Type B pancreatic cell (in vitro differentiated cells): ENCODE measurements at places on chromosomes 16 and 17.

DNA sequence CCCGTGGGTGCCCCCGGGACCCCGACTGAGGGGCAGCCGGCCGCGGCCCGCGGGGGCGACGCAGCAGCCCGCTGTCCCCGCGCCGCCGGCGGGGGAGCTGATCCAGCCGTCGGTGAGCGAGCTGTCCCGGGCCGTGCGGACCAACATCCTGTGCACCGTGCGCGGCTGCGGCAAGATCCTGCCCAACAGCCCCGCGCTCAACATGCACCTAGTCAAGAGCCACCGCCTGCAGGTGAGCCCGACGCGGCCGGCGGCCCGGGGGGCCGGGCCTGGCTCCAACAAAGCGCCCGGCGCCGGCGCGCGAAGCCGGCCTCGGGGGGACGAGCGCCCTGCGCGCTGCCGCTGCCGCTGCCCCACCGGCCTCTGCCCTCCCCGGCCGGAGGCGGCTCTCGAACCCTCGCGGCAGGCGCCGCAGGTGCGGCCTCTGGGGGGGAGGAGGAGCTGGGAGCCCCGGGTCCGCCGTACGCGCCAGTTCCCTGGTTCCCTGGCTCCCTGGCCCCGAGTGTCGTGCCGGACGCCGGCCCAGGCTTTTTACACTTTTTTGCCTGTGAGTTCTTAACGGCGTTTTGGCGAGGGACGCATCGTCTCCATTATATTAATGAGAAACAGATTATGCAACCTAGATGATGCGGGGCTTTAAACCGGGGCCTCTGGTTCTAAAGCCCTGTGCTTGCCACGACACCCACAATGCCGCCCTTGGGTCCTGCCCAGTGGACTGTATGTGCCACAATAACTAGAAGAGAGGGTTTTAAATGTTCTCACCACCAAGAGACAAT is 521 bp downstream of the ATMIN start:
- peaks cover 24% of the 10 kb centered on the region for H3K36me3 ChIP-seq
- DNase-seq, result no peak
- peak overlapping the region; percentile 95 for H3K27ac ChIP-seq
- no peaks in the 10 kb centered on the region for H3K27me3 ChIP-seq

DNA sequence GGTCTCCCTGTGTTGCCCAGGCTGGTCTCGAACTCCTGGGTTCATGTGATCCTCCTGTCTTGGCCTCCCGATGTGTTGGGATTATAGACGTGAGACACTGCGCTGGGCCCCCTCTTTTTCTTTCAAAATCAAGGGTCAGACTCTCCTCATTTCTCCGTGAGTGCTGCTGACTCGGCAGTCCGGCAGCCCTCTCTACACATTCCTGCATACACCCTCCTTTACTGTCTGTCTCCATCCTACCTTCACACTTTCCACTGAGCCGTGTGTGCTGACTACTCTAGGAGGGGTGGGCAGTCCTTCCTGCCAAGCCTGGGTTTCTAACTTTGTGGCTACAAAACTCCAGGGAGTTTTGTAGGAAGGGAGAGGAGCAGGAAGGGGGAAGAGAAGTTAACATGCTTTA is 195.2 kb downstream of the PARN start:
- H3K36me3 ChIP-seq, result peaks cover 25% of the 10 kb centered on the region
- H3K27ac ChIP-seq, result no peak overlapping the region
- no peaks in the 10 kb centered on the region for H3K27me3 ChIP-seq
- H3K4me1 ChIP-seq, result peaks cover 17% of the 10 kb centered on the region

GRCh38 chr16:31461921-31462804 is 2.9 kb downstream of the ARMC5 start:
- H3K36me3 ChIP-seq, result no peaks in the 10 kb centered on the region
- DNase-seq, result no peak
- peaks cover 13% of the 10 kb centered on the region for H3K4me1 ChIP-seq
- no peak overlapping the region for H3K27ac ChIP-seq
- no peaks in the 10 kb centered on the region for H3K27me3 ChIP-seq

GRCh38 chr16:27475561-27475960 is 73.6 kb downstream of the IL21R start:
- no peaks in the 10 kb centered on the region for H3K4me1 ChIP-seq
- no peaks in the 10 kb centered on the region for H3K27me3 ChIP-seq
- no peak overlapping the region for H3K27ac ChIP-seq
- no peak for DNase-seq

DNA sequence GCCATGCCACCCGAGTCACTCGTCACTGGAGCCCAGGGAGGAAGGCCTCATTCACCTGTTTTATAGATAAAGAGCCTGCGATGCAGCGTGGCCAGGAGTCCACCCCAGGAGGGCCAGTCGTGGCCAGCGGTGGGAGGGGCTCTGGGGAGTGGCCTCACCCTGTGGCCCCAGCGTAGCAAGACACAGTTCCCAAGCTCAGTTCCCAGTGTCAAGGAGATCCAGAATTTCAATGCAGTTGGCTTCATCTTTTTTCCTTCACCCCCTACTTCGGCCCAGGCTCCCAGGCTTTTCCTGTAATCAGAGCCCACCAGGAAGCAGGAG is 84.0 kb downstream of the ABR start:
- no peak overlapping the region for H3K27ac ChIP-seq
- no peaks in the 10 kb centered on the region for H3K27me3 ChIP-seq
- DNase-seq, result no peak
- no peak overlapping the region for H3K4me3 ChIP-seq
- no peaks in the 10 kb centered on the region for H3K4me1 ChIP-seq
- H3K36me3 ChIP-seq, result peaks cover 12% of the 10 kb centered on the region

- no peaks in the 10 kb centered on the region for H3K36me3 ChIP-seq
- no peak for DNase-seq
- no peaks in the 10 kb centered on the region for H3K4me1 ChIP-seq
These were observed 12.2 kb upstream of the LONP2 start for GRCh38 chr16:48231727-48232492.

GRCh38 chr16:68512183-68512582 is 26.9 kb upstream of the ZFP90 start:
- H3K4me1 ChIP-seq, result peaks cover 4% of the 10 kb centered on the region
- H3K27me3 ChIP-seq, result peaks cover 28% of the 10 kb centered on the region
- no peak for DNase-seq
- H3K4me3 ChIP-seq, result no peak overlapping the region
- H3K27ac ChIP-seq, result no peak overlapping the region

- peak; percentile 96 for DNase-seq
- peak overlapping the region; percentile 83 for H3K27ac ChIP-seq
- H3K4me1 ChIP-seq, result peaks cover 13% of the 10 kb centered on the region
- H3K27me3 ChIP-seq, result no peaks in the 10 kb centered on the region
- H3K4me3 ChIP-seq, result peak overlapping the region; percentile 90
- peaks cover 13% of the 10 kb centered on the region for H3K36me3 ChIP-seq
These were observed 805 bp upstream of the ORAI3 start for GRCh38 chr16:30947859-30948666.

- H3K4me3 ChIP-seq, result peak overlapping the region; percentile 63
- peaks cover 17% of the 10 kb centered on the region for H3K4me1 ChIP-seq
- DNase-seq, result no peak
- H3K36me3 ChIP-seq, result no peaks in the 10 kb centered on the region
- peaks cover 84% of the 10 kb centered on the region for H3K27me3 ChIP-seq
These were observed 261.6 kb upstream of the TNRC6C start for GRCh38 chr17:77696721-77697460.

DNA sequence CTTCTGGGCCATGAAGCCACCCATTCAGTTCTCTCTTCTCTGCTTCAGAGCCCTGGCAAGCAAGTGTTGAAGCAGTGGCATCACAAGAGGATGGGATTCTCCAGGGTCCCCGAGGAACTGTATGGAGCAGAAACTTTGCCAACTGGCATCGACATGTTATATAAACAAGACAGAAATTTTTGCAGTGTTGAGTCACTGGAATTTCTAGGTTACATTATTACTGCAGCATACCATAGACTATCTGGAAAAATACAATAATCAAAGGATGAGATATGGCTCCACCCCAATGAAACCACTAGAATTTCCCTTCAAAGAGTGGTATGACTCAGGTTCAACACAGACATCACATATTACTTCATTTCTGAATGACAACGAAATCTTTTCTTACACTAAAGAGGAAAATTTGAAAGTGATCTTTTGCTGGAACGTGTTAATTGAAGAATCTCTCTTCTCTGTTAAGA is 343.0 kb upstream of the DYNLRB2 start:
- H3K27me3 ChIP-seq, result no peaks in the 10 kb centered on the region
- DNase-seq, result no peak
- H3K4me3 ChIP-seq, result no peak overlapping the region
- no peaks in the 10 kb centered on the region for H3K36me3 ChIP-seq
- H3K27ac ChIP-seq, result no peak overlapping the region
- H3K4me1 ChIP-seq, result peaks cover 4% of the 10 kb centered on the region

DNA sequence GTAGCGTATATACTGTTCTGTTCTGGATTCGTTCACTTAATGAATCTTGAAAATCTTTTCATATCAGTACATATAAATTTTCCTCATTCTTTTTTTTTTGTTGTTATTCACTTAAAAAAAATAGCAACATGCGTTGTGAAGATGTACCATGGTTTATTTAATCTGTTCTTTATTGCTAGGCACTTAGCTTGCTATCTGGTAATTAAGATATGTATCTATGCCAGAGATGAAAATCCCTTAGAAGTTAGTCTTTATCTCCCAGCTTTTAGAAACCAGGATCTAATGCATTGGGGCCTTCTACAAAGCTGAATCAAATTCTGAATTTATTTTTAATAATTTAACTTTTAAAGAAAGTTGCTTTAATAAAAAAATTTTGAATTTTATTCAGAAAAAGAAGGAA is 13.0 kb upstream of the DNAJA2 start:
- no peaks in the 10 kb centered on the region for H3K4me1 ChIP-seq
- no peaks in the 10 kb centered on the region for H3K36me3 ChIP-seq
- no peak overlapping the region for H3K27ac ChIP-seq

DNA sequence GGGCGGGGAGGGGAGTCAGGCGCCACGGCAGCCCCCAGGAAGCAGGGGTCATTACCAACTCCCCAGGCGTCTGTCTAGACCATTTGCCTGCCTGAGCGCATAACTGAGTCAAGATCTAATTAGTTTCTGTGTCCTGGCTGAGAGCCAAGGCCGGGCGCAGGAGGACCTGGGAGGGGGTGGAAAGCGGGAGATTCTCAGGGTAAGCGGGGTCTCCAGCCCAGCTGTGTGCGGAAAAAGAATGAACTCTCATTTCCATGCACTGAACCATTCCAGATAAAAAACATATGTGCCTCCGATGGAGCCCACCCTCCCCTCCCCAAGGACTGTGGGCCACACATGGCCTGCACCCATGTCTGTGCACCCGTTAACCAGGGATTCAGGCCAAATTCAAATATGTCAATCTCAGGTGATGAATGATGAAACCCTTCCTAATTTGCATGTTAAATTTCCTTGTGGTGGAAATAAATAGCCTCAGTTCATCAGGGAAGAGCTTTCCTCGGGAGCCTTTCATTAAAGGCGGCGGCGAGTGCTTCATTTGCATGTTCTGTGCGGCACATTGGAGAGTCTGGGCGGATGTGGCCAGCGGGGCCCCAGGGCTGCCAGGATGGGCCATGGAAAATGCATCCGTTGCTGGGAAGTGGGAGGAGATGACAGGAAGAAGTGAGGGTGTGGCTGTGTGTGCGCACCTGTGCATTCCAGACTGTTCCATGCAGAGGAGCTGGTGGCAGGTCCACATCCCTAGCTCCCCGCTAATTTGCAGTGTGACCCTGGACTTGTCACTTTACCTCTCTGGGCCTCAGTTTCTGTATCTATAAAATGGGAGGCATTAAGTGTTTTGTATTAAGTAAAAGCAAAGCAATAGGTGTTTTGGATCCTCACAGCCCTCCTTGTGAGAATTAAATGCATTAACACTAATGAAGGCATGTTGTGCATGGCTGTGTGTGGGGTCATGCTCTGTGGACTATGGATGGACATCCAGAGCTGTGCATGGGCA is 151.1 kb downstream of the SDK2 start:
- peak overlapping the region; percentile 45 for H3K4me3 ChIP-seq
- no peaks in the 10 kb centered on the region for H3K36me3 ChIP-seq
- H3K27ac ChIP-seq, result no peak overlapping the region

- peaks cover 4% of the 10 kb centered on the region for H3K27me3 ChIP-seq
These were observed 492.5 kb upstream of the HSBP1 start for GRCh38 chr16:83315271-83315670.

- peak overlapping the region; percentile 100 for H3K4me3 ChIP-seq
- DNase-seq, result peak; percentile 88
- no peaks in the 10 kb centered on the region for H3K36me3 ChIP-seq
- H3K4me1 ChIP-seq, result peaks cover 62% of the 10 kb centered on the region
These were observed 233.6 kb downstream of the SEC14L1 start for GRCh38 chr17:77374170-77374936.

GRCh38 chr16:65415460-65415859 is 293.6 kb upstream of the CDH11 start:
- H3K4me1 ChIP-seq, result peaks cover 17% of the 10 kb centered on the region
- H3K27ac ChIP-seq, result no peak overlapping the region
- peaks cover 34% of the 10 kb centered on the region for H3K27me3 ChIP-seq
- H3K4me3 ChIP-seq, result no peak overlapping the region
- no peaks in the 10 kb centered on the region for H3K36me3 ChIP-seq
- no peak for DNase-seq

DNA sequence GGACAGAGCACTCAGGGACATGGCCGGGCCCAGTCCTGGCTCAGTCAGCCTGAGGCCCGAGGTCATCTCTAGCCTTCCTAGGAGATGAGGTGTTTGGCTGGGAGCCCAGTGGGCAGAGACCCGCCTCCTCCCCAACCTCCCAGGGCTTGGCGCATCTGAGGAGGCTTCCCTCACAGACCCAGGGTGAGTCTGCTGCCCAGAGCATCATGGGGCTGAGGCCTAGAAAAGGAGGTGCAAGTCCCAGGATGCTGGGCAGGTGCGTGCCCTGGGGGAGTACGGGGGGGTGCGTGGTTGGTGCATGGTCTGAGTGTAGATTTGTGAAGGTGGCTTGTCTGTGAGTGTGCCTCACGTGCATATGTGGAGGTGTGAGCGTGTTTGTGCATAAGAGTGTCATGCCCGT is 4.7 kb downstream of the PDE6G start:
- H3K27me3 ChIP-seq, result peaks cover 6% of the 10 kb centered on the region
- H3K27ac ChIP-seq, result no peak overlapping the region
- no peak for DNase-seq
- H3K4me1 ChIP-seq, result peaks cover 4% of the 10 kb centered on the region
- H3K4me3 ChIP-seq, result peak overlapping the region; percentile 60
- H3K36me3 ChIP-seq, result no peaks in the 10 kb centered on the region

DNA sequence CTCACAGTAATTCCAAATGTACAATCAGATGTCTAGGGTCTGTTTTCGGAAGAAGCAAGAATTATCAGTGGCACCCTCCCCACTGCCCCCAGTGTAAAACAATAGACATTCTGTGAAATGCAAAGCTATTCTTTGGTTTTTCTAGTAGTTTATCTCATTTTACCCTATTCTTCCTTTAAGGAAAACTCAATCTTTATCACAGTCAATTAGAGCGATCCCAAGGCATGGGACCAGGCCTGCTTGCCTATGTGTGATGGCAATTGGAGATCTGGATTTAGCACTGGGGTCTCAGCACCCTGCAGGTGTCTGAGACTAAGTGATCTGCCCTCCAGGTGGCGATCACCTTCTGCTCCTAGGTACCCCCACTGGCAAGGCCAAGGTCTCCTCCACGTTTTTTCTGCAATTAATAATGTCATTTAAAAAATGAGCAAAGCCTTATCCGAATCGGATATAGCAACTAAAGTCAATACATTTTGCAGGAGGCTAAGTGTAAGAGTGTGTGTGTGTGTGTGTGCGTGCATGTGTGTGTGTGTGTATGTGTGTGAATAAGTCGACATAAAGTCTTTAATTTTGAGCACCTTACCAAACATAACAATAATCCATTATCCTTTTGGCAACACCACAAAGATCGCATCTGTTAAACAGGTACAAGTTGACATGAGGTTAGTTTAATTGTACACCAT is 59.7 kb downstream of the HLF start:
- peaks cover 3% of the 10 kb centered on the region for H3K4me1 ChIP-seq
- H3K27me3 ChIP-seq, result no peaks in the 10 kb centered on the region
- no peaks in the 10 kb centered on the region for H3K36me3 ChIP-seq

- no peak for DNase-seq
- peaks cover 4% of the 10 kb centered on the region for H3K4me1 ChIP-seq
These were observed 22.1 kb downstream of the ZP2 start for GRCh38 chr16:21189311-21189710.
